ENCODE measurements at places on chromosomes 13 and 19.

GRCh38 chr19:43438291-43439031, 23.8 kb downstream of the TEX101 start:
- DNase-seq, result no peak
- no peaks in the 10 kb centered on the region for H3K36me3 ChIP-seq
- peaks cover 20% of the 10 kb centered on the region for H3K27me3 ChIP-seq

DNA sequence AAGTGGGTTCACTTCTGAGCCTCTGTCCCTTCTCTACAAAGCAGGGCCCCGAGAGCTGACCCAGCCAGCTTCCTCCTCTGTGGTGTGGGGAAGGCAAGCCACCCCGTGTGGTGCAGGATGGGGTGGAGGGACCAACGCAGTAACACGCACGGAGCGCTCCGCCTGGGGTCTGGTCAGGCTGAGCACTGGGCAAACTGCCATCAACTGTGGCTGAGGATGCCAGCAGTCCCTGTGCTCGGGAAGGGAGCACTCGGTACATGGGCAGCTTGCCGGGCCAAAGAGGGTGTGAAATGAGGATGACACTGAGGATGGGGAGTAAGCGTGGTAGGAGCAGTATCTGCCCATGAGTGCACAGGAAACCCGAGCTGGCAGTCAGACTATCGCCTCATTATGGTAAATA, 7.6 kb upstream of the GMIP start:
- no peaks in the 10 kb centered on the region for H3K4me1 ChIP-seq
- no peaks in the 10 kb centered on the region for H3K27me3 ChIP-seq
- no peak for DNase-seq

GRCh38 chr19:803686-804418, 6.6 kb downstream of the PTBP1 start:
- no peak for DNase-seq
- H3K27me3 ChIP-seq, result no peaks in the 10 kb centered on the region
- H3K4me3 ChIP-seq, result no peak overlapping the region

DNA sequence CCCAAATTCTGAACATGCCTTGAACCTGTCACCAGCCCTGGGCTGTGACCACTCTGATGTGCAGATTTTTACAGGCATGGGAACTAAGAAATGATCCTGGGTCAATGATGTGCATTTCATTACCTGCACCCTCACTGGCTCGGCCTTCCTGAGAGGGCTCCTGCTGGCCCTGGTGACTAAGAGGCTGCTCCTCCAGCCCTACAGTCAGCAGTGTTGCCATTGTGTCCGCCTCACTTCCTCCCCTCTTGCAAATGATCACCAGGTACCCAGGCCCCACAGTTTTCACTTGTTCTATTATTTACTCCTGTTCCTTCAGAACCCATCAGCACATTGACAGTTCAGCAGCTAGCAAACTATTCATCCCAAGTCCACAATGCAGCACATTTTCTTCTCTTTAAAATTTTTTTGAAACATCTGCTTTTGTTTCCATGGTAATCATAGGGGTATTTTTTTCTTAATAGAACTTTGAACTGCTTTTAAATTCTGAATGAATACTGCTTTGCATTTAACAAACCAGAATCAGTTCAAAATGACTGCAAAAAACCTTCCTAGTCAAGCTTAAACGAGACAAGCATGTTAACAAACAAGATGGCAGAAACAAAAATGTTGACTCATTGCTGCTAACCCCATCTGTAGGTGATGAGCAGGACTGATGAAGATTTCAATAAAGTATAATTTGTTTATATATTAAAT, 29.3 kb downstream of the STARD13 start:
- no peak overlapping the region for H3K4me3 ChIP-seq
- H3K4me1 ChIP-seq, result no peaks in the 10 kb centered on the region
- H3K27ac ChIP-seq, result no peak overlapping the region
- DNase-seq, result no peak
- no peaks in the 10 kb centered on the region for H3K36me3 ChIP-seq
- no peaks in the 10 kb centered on the region for H3K27me3 ChIP-seq

DNA sequence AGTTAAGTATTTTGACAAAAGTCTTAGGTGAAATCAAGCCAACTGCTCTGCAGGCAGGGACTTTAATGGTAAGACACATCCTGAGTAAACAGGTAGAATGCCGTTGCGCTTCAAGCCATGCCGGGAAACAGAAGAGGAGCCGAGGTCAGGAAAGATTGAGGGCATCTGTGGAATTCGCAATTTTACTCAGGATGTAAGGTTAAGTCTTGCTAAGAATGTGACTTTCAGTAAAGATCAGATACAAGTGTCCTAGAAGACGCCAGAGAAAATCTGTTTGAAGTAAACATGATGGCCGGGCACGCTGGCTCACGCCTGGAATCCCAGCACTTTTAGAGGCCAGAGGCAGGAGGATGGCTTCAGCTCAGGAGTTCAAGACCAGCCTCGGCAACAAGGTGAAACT, 33.4 kb upstream of the DPRX start:
- no peaks in the 10 kb centered on the region for H3K36me3 ChIP-seq
- H3K4me1 ChIP-seq, result peaks cover 3% of the 10 kb centered on the region
- H3K27ac ChIP-seq, result no peak overlapping the region
- H3K27me3 ChIP-seq, result no peaks in the 10 kb centered on the region
- H3K4me3 ChIP-seq, result no peak overlapping the region

DNA sequence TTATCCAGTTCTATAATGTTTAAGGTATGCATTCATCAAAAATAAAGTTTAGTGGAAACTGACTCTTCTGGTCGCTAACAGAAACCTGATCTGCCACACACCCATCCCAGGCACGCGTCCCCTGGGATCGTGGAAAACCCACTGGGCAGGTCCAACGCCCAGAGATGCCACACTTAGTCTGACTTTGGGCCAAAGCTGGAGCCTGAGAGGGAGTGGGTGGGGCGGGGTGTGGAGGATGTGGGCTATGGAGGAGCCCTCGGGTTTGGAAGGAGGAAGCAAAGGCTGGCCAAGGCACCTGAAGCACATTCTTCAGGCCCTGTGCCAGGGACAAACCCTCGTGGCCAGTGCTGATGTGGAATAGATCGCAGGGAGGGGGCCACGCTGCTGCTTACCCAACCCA, 2.5 kb downstream of the IGFL1 start:
- H3K27ac ChIP-seq, result no peak overlapping the region
- H3K27me3 ChIP-seq, result peaks cover 27% of the 10 kb centered on the region
- no peaks in the 10 kb centered on the region for H3K36me3 ChIP-seq
- DNase-seq, result no peak
- no peaks in the 10 kb centered on the region for H3K4me1 ChIP-seq

DNA sequence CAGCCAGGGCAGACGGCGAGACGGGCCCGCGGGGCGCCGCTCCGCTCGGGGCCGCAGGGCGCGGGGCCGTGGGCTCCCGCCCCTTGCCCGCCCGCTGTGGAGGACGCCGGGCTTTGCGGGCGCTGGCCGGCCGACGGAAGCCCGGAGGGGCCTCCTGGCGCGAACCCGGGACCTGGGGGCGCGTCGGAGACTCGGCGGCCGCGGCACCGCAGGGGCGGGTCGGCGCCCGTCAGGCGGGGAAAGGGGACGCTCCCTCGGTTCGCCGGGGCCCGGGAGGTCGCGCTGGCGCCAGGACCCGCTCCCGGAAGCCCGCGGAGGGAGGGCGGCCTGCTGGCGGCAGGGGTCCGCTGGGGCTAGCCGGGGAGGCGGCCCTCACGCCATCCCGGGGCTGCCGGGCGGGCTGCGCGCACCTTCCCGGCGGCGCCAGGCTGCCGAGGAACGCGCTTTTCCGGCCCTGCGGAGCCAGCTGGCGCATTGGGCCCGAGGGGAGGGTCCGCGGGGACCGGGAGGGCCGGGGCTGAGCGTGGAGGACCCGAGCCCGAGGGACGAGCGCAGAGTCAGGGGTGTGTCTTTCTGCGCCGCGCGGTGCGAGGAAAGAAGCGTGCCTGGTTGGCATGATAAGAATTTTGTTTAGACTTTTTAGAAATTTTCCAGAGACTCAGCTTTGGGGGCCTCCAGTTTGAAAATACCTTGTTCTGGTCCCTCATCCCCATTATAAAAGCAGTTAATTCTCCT, 511 bp downstream of the GARRE1 start:
- peaks cover 2% of the 10 kb centered on the region for H3K36me3 ChIP-seq
- no peaks in the 10 kb centered on the region for H3K27me3 ChIP-seq
- peak overlapping the region; percentile 76 for H3K4me3 ChIP-seq
- peak overlapping the region; percentile 91 for H3K27ac ChIP-seq
- H3K4me1 ChIP-seq, result peaks cover 27% of the 10 kb centered on the region

- peaks cover 19% of the 10 kb centered on the region for H3K4me1 ChIP-seq
- no peak for DNase-seq
- H3K27me3 ChIP-seq, result peaks cover 45% of the 10 kb centered on the region
- H3K4me3 ChIP-seq, result no peak overlapping the region
- no peak overlapping the region for H3K27ac ChIP-seq
These were observed 5.8 kb downstream of the ARHGEF7 start for GRCh38 chr13:111120913-111121312.

GRCh38 chr19:19635313-19635702, 7.3 kb upstream of the LPAR2 start:
- H3K27ac ChIP-seq, result no peak overlapping the region
- no peak for DNase-seq
- no peaks in the 10 kb centered on the region for H3K4me1 ChIP-seq
- H3K36me3 ChIP-seq, result peaks cover 19% of the 10 kb centered on the region
- no peaks in the 10 kb centered on the region for H3K27me3 ChIP-seq

GRCh38 chr13:52001120-52001731, 10.0 kb downstream of the ATP7B start:
- no peak for DNase-seq
- H3K4me1 ChIP-seq, result peaks cover 84% of the 10 kb centered on the region
- H3K36me3 ChIP-seq, result peaks cover 3% of the 10 kb centered on the region
- no peak overlapping the region for H3K4me3 ChIP-seq
- peak overlapping the region; percentile 1 for H3K27ac ChIP-seq

DNA sequence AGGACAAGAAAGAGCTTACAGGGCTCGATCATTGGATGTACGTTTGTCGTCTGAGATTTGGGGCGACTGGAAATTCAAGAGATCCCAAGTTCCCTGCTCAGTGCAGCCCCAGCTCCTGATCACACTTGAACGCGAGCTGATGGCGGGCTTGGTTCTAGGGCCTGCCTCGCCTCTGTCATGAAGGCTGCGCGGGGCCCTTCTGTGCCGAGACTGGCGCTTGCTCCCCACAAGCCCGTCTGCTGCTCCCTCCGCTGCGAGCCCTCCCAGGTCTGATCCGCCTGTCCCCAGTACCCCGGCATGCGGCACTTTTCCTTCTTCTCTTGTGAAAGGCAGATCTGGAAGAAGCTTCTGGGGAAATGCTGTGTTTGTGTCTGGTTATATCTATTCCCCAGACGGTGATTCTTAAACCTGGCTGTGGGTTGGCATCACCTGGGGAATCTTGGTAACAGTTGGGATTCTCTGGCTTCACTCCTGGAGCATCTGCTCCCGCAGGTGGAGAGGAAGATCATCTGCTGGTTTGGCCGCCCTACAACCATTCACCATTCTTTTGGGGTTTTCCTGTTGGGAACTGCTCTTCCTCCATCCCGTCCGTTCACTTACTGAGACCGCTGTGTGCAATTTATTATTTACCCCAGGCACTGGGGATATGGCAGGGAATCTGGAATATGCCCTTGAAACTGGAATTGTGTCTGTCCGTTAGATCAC, 43.6 kb downstream of the SIPA1L3 start:
- H3K27me3 ChIP-seq, result no peaks in the 10 kb centered on the region
- peaks cover 37% of the 10 kb centered on the region for H3K4me1 ChIP-seq
- H3K36me3 ChIP-seq, result peaks cover 10% of the 10 kb centered on the region
- peak overlapping the region; percentile 51 for H3K27ac ChIP-seq

GRCh38 chr19:40803857-40804782, 5.1 kb downstream of the EGLN2 start:
- peaks cover 14% of the 10 kb centered on the region for H3K36me3 ChIP-seq
- no peak for DNase-seq
- peak overlapping the region; percentile 6 for H3K27ac ChIP-seq
- H3K27me3 ChIP-seq, result no peaks in the 10 kb centered on the region
- peaks cover 51% of the 10 kb centered on the region for H3K4me1 ChIP-seq
- H3K4me3 ChIP-seq, result peak overlapping the region; percentile 15

DNA sequence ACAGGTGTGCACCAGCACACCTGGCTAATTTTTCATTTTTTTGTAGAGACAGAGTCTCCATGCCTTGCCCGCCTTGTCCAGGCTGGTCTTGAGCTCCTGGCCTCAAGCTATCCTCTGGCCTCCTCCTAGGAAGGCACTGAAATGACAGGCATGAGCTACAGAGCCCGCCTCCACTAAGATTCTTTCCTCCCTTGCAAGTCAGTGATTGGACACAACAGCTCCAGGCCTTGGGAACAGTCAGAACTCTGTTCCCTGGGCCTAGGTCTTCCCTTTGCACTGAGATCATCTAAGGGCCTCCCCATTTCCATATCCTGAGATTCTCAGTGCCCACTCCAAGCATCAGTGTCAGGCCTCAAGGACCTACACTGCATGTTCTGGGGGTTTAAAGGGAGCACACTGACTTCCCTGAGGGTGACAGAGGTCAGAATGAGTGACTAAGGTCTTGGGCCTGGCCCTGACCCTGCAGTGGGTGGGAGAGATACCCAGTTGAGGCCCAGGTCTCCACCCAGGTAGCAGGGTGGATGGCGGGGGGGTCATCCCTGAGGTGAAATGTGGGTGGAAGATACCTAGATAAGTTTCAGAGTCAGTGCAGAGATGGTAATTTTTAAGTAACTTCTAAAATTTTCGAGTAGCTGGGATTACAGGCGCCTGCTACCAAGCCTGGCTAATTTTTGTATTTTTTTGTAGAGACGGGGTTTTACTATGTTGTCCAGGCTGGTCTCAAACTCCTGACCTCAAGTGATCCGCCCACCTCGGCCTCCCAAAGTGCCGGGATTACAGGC, 17.3 kb upstream of the ERCC1 start:
- H3K4me1 ChIP-seq, result peaks cover 14% of the 10 kb centered on the region
- DNase-seq, result no peak
- H3K36me3 ChIP-seq, result no peaks in the 10 kb centered on the region

DNA sequence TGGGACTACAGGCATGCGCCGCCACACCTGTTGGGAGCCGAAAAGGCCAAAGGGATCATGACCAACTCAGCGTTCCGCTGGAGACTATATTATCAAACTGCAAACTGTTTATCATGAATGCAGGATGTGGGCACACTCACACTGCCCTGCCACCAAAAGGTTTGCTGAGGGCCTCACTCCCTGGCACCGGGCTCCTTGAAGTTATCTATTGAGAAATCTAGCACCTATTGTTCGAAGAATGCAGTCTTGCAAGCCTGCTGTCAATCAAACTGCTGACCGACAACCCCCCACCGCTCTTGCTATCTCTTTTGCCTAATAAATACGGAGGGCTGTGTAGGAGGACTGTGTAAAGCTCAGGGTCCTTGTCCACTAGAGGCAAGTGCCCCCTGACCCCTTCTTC, 5.2 kb upstream of the ZNF836 start:
- no peak overlapping the region for H3K4me3 ChIP-seq
- H3K36me3 ChIP-seq, result no peaks in the 10 kb centered on the region
- H3K4me1 ChIP-seq, result peaks cover 15% of the 10 kb centered on the region

GRCh38 chr13:76853481-76853880, 32.7 kb downstream of the KCTD12 start:
- H3K36me3 ChIP-seq, result no peaks in the 10 kb centered on the region
- H3K4me3 ChIP-seq, result no peak overlapping the region
- peaks cover 4% of the 10 kb centered on the region for H3K27me3 ChIP-seq
- no peak overlapping the region for H3K27ac ChIP-seq
- H3K4me1 ChIP-seq, result peaks cover 4% of the 10 kb centered on the region
- DNase-seq, result no peak

GRCh38 chr13:19567820-19568534, 6.6 kb upstream of the TPTE2 start:
- H3K27me3 ChIP-seq, result no peaks in the 10 kb centered on the region
- H3K4me3 ChIP-seq, result no peak overlapping the region
- no peaks in the 10 kb centered on the region for H3K4me1 ChIP-seq
- H3K27ac ChIP-seq, result no peak overlapping the region
